ENCODE measurements at places on chromosomes 1 and 21.
A peak's percentile ranks its signal among the peaks of the same experiment; 100 is the strongest.

- ATAC-seq, result no peak
These were observed 23.3 kb upstream of the C1orf105 start for GRCh38 chr1:172397221-172397620.

DNA sequence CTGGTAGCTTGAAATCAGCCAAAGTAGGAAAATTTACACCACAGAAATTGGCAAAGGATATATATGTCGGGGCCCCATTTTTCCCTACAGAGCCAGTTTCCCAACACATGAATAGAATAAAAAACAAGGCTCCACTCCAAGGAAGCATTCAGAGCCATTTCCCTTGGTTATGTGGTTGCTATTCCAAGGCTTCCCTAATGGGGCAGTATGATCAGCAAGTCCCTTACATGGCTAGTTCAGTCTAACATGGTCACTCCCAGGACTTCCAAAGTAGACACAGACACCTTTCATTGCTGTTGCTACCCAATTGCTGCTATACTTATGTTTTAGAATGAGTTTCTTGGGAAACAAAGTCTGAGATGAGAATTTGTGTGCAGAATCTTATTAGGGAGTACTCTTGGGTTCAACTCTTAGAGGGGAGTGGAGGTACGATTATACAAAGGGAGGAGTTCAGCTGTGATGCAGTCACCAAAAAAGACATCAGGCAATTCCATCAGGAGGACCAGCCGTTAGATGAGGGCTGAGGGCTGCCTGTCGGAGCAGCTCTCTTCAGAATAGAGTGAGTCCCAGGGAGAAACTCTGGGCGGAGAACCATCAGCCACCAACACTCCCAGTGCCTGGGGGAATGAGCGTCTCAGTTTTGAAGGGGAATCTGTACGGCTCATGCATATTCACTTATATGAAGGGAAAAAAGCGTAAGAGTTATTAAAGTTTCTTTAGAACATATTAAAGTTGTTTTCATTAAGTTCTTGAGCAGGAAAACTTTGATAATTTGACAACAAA lies 92.9 kb downstream of the C21orf91 start:
- no peak for ATAC-seq

DNA sequence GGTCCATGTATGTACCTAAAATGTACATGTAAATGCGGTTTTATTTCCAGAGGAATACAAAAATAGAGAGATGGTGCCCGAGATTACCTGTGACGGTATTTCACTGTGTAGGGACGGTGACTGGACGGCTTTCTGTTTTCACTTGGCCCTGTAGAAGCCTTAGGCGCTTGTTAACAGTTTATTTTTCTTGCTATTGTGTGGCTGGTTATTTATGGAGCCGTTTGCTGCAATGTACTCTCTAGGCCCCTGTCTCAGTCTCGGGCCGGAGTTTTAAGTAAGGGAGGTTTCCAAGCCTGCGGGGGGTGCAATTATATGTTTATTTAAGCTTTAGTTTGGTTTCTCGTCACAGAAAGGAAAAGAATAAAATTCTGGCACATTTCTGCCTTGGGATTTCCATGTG lies 413 bp downstream of the EFCAB7 start:
- ATAC-seq, result peak; percentile 30

DNA sequence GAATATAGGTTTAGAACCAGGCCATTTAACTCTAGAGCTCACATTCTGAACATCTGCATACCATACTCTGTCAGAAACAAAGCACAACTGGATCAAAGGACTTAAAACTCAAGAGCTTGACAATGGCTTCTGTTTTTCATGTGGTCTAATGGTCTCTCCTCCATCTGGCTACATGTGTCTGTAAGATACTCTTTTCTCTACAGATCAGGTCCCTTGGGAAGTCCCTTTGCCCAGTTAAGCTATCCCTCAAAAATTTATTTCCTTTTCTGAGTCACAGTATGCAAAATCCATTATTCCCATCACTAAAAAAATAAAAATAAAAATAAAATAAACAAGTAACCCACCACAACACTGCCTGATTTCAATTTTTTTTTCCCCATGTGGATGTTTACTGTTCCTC lies 357.0 kb upstream of the PRMT6 start:
- ATAC-seq, result no peak

DNA sequence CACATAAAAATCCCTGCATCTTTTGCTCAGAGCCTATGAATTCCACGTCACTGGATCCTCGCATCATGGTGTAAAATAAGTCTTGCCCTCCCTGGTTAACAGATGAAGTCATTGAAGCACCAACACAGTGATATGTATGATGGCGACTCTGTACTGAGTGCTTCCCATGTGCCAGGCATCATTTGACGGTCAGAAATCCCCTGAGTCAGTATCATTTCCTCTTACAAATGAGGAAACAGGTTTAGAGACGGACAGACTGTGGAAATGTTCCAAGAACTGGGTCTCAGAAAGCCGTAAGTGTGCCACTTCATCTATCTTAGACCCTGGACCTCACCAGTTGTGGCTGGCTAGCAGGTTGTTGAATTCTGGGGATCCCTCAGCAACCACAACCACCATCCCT lies 5.1 kb upstream of the OLFML2B start:
- ATAC-seq, result no peak

DNA sequence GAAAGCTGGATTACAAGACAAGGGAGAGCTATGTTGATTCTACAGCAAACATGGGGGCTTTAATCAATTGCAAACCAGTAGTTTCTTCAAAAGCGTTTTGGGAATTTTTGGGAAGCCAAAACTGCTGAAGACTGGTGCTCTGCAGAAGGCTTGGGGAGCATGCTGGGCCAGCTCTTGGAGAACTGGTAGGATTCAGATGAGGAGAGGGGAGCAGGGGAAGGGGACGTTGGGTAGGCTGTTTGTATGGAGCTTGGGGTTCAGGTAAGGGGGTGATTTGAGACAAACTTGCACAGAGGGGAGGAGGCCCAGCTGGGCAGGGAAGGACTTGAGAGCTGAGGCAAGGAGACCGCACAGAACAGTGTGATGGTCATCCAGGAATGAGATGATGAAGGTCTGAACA lies 2.6 kb upstream of the MYOG start:
- ATAC-seq, result no peak

DNA sequence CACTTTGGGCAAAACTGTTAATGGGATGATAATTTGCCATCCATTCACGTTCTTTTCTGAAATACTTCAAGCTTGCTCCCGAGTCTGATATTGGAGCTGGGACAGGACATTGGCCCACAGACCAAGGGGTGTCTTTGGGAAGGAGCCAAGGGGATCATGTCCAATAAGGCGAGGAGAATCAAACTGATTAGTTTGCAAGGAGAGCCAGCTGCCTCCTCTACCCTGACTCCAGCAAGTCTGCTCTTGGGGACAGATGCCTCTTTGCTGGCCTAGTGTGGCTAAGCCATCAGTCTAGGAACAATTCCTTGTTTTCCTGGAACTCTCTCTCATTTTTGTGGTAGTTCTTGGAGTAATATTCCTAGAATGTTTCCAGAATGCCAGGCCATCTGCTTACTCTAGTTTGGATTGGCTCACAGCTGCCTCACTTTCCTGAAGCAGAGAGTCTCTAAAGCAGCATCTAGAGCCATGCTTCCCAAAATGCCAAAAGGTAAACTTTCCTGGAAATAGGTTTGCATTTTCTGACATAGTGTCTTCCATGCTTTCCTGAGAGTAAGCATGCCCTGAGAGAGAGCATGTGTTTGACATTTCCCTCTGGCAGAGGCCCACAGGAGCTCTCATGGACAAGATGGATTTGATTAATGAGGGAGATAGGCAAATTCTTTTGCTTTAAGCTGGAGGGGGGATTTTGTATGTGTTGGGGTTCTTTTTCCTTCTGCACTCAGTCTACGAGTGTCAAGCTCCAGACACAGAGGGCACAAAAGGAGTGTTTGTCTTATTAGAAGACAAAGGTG lies 145.6 kb downstream of the GDAP2 start:
- no peak for ATAC-seq

- ATAC-seq, result no peak
These were observed 190.4 kb downstream of the MIS18A start for GRCh38 chr21:32088471-32088870.
